ENCODE measurements at places on chromosomes 16 and 17.

DNA sequence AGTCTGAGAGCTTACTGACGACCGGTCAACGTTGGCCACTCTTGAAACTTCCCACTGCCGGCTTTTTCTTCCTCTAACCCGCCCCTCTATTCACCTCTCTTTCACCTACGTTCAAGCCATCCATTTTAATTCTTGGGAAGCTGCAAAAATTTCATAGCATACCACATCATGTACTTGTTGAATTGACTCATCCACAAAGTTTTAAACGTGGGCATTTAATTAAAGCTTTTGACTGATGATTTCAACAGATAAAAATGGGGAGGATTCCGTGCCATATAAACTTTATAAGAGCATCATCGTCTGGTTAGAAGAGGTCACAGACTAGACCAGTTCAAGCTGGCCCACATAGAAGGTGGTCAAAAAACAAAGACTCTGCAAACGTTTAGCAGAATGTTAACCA, 22.5 kb downstream of the VPS53 start:
- no peak for DNase-seq

DNA sequence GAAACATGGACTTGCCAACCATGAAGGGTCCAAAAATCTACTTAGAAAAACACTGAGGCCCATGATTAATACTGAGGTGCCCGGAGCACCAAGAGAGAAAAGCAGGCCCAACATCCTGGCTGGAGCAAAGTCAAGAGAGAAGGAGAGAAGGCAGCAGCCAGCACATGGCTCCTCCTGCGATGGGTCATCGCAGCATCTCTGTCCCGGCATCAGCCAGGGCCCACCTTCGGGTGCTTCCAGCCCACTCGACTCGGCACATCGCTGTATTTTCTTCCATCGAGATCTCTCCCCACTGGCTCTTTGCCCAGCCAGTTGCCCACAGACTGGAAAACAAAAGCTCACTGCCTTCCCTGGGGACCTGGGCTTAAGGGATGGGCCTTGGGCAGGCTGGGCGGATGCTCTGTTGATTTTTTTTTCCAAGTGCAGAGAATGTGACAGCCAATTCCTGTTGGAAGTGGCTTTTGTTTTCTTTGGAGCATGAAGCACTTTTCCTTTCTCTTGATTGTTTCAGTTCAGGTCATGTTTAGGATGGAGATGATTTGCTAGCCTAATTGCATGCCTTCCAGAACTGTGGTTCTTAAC, 58.1 kb downstream of the CYB5B start:
- DNase-seq, result no peak

DNA sequence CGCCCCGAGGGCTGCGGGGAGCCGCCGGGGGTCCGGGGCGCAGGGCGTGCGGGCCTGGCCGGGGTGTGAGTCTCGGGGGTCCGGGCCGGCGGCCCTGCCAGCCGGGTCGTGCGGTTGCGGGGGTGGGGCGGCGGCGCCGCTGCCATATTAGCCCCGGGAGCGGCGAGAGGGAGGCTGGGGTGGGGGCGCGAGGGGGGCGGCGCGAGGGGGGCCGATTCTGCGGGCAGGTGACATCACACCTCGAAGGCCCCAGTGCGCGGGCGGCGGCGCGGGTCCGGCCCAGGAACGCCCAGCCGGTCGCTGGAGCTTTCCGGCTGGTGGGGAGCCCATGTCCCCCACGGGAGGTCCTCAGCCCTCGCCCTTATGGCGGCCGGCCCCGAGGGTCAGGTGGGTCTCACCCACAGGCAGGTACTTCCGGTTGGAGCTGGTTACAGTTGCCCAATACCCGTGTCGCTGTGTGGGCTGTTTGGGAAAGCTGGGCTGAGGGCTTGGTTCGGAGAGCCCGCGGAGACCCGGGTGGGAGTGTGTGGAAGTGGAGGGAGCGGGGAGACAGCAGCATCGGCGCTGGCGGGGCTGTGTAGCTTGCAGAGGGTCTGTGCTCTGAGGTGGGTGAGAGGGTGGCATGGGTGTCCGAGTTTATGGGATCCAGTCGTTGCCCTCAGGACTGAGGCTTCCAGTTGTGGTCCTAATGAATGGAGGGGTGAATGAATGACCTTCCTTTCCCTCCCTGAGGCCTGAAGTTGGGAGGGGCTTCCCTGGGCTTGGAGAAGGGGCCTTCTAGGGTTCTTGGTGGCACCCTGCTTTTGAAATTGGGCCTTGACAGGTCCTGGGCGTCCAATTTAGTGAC, 804 bp downstream of the ATP6V0C start:
- DNase-seq, result peak; percentile 26

GRCh38 chr17:56300144-56300543, 146.9 kb downstream of the ANKFN1 start:
- DNase-seq, result no peak

- no peak for DNase-seq
Observed at GRCh38 chr16:71339236-71340171, 19.0 kb upstream of the CALB2 start.

GRCh38 chr16:49956915-49957314, 68.1 kb upstream of the CNEP1R1 start:
- no peak for DNase-seq

DNA sequence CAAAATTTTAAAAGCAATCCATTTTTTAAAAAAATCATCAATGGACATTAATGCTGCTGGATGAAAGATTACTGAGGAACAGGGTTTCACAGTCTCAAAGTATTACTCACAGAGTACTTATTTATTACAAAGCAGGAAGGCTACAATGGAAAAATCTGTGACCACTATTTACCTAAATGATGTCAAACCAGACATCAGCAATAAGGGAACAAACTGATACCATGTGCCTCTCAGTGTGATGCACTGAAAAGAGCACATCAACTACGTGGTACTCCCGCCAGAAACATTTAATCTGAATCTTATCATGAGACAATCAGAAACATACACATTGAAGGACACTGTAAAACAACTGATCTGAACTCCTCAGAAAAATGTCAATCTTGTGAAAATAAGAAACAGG, 124.2 kb downstream of the PARN start:
- no peak for DNase-seq

- DNase-seq, result no peak
Observed at GRCh38 chr17:40944531-40944930, 7.1 kb upstream of the KRT23 start.

- DNase-seq, result no peak
Observed at GRCh38 chr16:80309178-80309577, 231.6 kb upstream of the DYNLRB2 start.

DNA sequence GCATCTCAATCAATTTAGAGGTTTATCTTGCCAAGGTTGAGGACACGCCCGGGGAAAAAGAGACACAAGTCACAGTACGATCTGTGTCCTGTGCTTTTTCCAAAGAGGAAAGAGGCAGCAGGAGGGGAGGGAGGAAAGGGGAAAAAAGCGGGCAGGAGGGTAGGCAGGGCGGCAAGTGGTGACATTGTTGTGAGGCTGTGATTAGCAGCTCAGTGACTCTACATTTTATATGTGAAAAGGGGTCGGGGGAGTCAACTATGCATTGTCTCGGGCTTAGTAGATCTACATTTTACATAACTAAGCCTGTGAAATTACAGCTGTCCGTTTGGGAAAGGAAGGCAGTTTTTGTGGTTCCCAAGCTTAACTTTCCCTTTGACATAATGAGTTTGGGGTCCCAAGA, 22.2 kb upstream of the RIPOR1 start:
- no peak for DNase-seq

GRCh38 chr16:89696670-89697128, 4.8 kb downstream of the SPATA2L start:
- DNase-seq, result no peak

- DNase-seq, result no peak
Observed at GRCh38 chr16:66008136-66008535, 358.4 kb upstream of the CDH5 start.

DNA sequence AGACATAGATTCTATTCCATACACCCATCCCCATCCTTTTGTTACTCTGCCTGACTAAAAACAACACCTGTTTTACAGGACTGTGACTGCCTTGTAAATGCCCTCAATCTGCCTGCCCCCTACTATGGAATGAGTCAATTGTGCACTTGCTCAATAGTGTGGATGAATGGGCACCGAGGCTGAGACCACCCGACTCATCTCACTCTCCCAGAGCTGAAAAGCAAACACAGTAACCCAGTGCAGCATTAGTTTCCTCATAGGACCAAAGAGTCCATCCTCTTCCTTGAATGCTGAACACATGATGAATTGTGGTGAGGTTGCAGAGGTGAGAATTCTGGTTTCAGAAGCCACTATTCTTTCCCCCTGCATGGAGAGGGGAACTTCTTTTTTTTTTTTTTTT, 233.7 kb downstream of the ZFHX3 start:
- DNase-seq, result no peak

- DNase-seq, result no peak
Observed at GRCh38 chr17:73939806-73940205, 263.7 kb upstream of the RPL38 start.

DNA sequence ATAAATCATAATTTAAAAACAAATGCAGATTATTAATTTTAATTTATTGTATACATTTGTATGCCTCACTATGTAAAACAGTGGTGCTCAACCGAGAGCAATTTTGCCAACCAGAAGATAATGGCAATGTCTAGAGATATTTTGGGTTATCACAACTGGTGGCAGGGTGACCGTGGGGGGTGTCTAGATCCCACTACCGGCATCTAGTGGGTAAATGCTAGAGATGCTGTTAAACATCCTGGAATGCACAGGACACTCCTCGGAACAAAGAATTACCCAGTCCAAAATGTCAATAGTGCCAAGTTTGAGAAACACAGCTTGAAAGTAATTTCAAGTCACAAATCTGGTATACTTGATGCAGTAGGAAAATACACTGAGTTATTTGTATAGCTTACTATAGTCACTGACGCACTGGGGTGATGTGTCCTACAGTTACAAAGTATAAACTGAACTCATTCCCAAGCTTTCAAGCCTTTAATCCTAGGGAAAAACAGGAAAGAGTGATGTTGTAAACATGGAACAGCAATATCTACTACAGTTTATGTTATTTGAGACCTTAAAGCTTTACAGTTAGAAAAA, 133.5 kb downstream of the BRIP1 start:
- DNase-seq, result no peak

DNA sequence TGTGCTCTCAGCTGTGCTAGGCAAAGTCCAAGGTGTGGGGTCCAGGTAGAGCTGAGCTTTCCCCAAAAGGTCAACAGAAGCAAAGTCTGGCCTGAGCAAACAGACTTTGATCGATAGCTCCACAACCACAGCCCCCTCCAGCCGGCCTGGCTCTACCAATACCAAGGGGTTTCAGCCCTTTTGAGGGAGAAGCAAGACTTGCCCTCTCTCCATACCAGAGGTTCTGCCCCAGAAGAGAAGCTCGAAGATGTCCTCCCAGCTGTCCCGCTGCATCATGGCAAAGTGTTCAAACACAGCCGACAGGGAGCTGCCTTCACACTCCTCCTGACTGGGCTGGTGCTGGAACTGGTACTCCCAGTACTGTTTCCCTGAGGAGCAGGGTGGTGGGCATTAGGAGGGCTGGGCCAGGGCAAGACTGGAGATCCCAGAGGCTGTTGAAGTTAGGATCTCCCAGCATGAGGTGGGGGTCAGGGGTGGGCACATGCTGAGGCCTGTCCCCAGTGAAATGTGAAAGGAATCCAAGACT, 1.7 kb downstream of the VTN start:
- DNase-seq, result no peak

- DNase-seq, result no peak
Observed at GRCh38 chr16:87066133-87067002, 250.8 kb downstream of the C16orf95 start.

- no peak for DNase-seq
Observed at GRCh38 chr16:9311303-9311954, 220.0 kb downstream of the HAPSTR1 start.

DNA sequence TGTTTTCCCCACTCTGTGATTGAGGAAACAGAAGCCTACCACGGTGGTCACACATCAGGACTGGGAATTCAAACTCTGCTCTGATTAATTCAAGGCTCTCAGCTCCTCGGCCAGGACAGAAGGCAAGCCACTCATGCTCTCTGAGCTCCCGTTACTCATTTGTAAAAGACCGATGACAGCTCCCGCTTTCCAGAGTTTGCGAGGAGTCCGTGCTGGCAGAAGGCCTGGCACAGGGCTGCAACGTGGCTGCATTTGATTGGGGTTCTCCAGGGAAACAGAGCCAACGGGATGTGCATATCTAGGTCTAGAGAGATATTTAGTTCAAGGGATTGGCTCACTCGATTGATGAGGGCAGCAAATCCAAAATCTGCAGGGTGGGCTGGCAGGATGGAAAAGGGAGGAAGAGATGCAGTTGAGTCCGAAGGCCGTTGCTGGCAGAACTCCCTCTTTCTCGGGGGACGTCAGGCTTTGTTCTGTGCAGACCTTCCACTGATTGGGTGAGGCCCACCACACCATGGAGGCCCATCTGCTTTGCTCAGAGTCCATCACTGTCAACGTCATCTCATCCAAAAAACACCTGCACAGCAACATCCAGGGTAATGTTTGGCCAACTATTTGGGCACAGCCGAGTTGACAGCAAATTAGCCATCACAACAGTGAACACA, 215.5 kb upstream of the RPL38 start:
- no peak for DNase-seq

GRCh38 chr17:31202968-31203367, 94.1 kb downstream of the OMG start:
- DNase-seq, result no peak

- DNase-seq, result no peak
Observed at GRCh38 chr17:41972571-41973407, 6.2 kb downstream of the CNP start.

- no peak for DNase-seq
Observed at GRCh38 chr17:70539132-70539924, 370.0 kb downstream of the KCNJ2 start.

DNA sequence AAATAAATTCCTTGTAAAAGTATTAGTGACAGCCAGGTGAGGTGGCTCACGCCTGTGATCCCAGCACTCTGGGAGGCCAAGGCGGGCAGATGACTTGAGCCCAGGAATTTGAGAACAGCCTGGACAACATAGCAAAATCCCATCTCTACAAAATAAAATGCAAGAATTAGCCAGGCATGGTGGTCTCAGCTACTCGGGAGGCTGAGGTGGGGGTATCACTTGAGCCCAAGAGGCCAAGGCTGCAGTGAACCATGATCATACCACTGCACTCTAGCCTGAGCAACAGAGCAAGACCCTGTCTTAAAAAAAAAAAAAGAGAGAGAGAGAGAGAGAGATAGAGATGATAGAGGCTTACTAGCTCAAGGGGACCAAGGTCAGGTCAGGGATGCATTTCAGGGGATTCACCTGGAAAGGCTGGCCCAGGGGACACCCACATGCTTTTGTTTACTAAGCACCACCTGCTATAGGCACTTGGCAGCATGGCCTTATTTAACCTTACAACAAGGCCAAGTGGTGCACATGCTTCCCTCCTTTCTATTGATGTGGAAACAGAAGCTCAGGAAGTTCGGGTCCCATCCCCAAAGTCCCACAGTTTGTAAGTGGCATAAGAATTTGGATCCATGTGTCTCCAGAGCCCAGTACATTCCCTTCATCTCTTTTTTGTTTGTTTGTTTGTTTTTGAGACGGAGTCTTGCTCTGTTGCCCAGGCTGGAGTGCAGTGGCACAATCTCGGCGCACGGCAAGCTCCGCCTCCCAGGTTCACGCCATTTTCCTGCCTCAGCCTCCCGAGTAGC, 12.4 kb upstream of the SRCIN1 start:
- no peak for DNase-seq

Data from activated CD4-positive, alpha-beta T cell treated with anti-CD3 and anti-CD28 coated beads, Interleukin-2, amount 50 U/mL, for 4 hours (primary cell).